ENCODE measurements at places on chromosomes 1 and 21. TPM values are rescaled to one million over a fixed set of nuclear protein-coding genes. Genes with fewer than 3 reads are reported as not detected.
A peak's percentile ranks its signal among the peaks of the same experiment; 100 is the strongest.

The AIRE gene
- not detected for total RNA-seq

The ATXN7L2 gene
- 3.9 TPM for total RNA-seq

DNA sequence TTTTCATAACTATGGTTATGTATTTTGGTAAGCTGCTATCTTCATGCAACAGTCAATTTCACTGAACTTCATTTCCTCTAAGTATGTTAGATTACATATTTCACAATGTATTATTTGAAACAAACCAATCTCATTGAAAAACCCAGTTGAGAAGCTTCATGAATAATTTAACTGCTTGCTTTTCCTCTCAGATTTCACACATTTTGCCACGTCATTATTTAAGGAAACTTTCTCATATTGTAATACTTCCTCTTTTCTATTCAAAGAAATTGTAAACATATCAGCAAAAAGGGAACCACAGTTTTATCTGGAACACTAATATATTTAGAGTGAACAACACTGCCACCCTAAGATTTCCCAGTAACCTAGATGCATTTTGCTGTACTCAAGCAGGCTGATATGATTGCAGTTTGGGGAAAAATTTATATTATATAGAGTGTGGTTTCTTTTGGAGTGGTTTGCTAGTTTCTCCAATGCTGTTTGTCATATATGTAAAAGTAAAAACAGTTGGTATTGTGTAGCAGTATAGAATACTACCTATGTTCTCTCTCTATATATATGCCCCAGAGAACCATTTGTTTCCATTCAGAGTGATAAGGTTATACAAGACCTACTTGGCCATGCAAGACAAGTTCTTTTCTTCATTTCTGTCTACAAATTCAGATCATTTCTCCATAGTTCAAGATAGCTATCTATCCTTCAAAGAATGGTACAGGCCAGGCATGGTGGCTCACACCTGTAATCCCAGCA, 28.4 kb upstream of the AHCTF1 start:
- DNase-seq, result peak; percentile 12

DNA sequence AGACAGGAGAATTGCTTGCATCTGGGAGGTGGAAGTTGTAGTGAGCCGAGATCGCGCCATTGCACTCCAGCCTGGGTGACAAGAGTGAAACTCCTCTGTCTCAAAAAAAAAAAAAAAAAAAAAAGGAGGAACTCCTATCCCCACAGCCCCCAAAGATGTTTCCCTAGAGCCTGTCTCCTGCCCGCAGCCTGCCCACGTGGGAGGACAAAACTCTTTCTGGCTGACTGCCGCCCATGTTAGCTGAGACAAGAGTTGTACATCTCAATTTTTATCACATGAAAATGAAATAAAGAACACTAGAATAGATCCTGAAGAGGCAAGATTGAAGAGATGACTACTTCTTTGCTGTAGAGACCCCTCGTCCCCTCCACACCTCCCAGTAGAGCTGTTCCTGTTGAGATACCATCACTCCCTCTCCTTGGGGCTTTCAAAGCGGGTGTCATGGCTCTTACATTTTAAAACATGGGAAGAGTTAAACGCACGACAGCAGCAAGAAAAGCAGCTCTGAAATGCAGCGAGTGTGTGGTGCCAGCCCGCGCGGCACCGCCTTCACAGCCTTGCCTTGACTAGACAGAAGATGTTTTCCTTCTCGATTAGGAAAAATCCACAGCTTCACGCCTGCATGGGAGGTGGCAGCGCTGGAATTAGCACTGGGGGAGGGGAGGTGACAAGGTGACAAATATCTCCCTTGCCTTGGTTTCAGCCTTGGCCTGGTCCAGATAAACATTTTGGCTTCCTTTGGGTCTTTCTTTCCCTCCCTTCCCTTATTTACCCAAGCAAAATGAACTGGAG, 253.4 kb upstream of the CSF3R start:
- no peak for DNase-seq

GRCh38 chr1:28905921-28906666, 8.3 kb upstream of the EPB41 start:
- no peak for DNase-seq

DNA sequence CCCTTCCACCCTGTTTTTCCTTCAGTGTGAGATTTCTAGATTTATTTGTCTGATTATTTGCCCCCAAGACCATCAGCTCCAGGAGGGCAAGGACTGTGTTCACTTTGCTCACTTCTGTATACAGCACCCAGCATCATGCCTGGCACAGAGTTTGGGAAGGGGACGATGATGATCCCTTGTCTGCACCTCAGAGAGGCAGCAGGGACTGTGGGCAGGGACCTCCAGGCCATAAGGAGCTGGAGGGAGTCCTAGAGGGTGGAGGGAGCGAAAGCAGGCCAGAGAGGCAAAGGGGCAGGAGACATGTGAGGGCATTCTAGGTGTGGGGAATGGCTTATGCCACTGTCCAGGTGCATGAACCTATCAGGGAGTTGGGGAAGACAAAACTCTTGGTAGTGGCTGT, 32.8 kb downstream of the H3-3A start:
- DNase-seq, result no peak

- DNase-seq, result no peak
Measured at GRCh38 chr1:113058941-113059706, 13.9 kb upstream of the LRIG2 start.

DNA sequence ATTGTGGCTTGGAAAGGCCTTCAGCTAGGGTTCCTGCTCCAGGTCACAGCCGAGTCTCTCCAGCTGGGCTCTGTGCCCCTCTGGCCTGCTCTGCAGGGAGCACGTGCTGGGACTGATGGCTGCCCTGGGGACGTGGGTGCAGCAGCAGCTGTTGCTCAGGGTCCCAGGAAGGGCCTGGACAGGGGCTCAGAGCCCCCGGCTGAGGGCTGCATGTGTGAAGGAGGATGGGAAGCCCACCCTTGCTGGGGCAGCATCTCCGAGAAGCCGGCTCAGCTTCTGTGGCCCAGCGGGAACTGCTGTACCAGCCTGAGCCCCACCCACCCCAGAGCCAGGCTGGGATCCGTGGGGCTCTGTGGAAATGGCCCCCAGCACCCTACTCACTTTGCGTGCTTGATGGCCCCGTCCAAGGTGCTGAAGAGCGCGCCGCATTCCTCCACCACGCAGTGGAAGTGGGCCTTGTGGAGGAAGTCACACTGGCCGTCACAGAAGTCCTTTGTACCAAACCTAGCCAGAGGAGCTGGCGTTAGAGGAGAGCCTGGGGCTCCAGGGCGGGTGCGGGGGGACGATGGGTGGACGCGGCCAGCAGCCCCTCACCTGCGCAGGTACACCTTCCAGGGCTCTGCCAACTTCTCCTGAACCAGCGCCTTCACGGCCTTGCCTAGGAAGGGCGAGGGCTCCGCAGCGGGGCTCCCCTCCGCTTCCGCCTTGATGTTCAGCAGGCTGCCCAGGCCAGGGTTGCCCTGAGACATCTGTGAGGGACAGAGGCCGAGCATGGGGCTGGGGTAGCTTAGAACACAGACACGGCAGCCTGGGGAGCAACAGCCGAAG, 147.5 kb downstream of the CASZ1 start:
- DNase-seq, result no peak

DNA sequence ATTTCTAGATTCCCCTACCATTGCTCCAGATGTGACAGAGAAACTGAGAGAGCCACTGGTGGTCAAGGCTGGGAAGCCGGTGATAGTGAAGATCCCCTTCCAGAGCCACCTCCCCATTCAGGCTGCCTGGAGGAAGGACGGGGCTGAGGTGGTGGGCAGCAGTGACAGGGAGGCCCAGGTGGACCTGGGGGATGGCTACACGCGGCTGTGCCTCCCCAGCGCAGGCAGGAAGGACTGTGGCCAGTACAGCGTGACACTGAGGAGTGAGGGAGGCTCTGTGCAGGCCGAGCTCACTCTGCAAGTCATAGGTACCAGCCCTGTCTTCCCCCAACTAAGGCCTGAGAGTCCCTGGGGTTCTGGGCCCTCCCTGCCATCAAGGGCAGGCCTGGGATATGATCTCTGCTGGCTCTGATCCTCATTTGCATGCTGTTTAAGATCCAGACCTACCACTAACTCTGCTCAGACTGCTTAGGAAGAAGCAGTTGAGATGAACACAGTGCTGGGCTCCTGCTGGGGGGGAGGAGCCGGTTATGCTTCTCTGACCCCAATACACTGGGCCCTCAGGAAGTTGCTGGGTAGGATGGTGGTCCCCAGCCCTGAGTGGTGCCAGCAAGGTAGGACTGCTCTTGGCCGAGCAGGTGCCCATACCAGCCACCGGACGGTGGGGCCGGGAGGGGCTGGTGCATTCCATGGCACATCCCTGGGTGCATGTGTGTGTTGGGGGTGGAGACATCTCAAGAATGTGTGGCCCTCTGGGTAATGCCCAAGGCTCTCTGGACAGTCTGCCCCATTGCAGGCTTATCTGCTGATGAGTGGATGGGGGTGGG, 25.1 kb downstream of the IGFN1 start:
- DNase-seq, result no peak

- DNase-seq, result no peak
Measured at GRCh38 chr1:16134066-16134801, 21.6 kb downstream of the EPHA2 start.

- DNase-seq, result no peak
Measured at GRCh38 chr1:156001662-156002171, 19.0 kb downstream of the SSR2 start.

The LENEP gene
- 0.43 TPM for total RNA-seq

GRCh38 chr1:20059847-20060246, 10.1 kb upstream of the PLA2G5 start:
- no peak for DNase-seq

DNA sequence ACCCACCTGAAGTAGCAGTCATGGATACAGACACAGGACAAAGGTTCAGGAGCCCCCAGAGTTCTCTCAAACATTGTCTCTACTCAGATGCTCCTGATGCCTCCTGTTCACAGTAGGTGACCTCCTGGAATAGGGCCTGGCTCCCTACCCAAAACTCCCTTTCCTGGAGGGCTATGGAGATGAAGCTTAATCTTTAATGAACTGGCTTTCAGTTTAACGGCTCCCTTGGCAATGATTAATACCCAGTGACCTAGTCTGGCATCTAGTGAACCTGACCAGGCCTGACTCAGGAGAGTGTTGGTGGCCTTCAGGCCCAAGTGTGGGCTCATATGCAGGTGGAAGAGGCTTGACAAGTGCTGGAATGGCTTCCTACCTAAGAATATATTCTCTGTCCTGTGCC, 65.2 kb upstream of the TRABD2B start:
- no peak for DNase-seq

DNA sequence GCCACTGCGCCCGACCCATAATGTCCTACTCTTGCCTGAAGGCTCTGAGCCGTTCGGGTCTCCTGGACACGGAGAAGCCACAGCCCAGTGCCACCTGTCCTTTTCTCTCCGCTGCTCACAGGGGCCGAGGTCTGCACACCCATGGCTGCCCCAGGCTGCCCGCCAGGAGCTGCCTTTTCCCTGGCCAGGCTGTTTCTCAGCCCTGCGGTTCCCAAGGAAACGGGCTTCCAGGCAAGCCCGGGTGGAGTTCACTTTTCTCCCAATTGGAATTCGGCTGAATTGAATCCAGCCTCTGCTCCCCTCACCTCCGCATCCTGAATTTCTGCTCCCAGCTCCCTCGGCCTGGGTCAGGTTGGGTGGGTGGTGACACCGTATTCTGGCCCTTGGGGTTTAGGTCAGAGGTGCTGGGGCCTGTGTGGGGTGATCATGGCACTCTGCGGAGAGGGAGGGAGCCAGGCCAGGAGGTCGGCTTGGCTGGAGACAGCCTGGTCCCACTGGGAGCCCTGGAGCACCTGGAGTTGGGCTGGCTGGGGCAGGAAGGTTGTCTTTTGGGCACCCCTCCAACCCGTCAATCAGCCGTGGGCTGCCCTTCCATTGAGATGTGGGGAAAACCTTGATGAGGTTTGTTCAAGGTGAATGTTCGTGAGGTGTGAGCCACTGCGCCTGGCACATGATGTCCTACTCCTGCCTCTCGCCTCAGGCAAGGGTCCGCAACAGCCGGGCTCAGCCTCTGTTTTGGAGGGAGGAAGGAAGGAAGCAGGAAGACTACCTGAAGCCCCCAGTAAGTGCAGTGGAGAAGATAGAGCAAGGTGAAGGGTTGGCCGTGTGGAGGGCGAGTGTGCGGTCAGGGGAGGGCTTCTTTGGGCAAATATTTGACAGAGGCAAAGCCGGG, 25.1 kb downstream of the RRP1 start:
- DNase-seq, result no peak

GRCh38 chr21:46029186-46029924, 47.8 kb downstream of the COL6A1 start:
- no peak for DNase-seq

DNA sequence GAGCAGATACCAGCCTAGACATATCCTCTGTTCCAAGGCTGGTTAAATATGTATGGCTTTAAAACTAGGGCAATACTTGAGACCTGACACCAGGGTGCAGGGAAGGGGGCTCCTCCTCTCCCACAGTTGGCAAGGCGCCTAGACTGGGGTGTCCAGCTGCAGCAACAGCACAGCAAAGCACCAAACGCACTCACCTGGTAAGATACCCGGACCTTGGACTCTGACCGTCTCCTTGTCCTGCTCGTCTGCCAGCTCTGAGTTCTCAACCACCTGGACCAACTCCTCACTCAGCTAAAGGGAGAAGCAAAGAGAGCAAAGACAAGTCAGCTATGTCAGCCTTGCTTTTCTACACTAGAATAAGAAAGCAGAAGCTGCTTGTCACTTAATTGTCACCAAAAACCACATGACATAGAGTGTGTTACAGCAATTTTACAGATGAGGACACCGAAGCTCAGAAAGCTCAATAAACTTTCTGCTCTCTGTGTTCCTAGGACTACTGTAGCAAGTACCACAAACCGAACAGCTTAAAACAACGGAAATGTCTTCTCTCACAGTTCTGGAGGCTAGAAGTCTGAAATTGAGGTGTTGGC, 4.4 kb downstream of the PACC1 start:
- no peak for DNase-seq
